ENCODE measurements at places on chromosomes 6 and 20. TPM values are rescaled to one million over a fixed set of nuclear protein-coding genes. Genes with fewer than 3 reads are reported as not detected.

Gene ADGRG6
- 10.6 TPM for total RNA-seq

- DNase-seq, result no peak
Measured at GRCh38 chr6:130577178-130577919, 211.5 kb downstream of the TMEM200A start.

Gene KCNK15
- 16.9 TPM for total RNA-seq

- no peak for DNase-seq
Measured at GRCh38 chr6:17419189-17419575, 25.8 kb downstream of the CAP2 start.

Gene NRN1
- 0.31 TPM for total RNA-seq

GRCh38 chr6:134714113-134714512 lies 235.8 kb downstream of the ALDH8A1 start:
- DNase-seq, result no peak

DNA sequence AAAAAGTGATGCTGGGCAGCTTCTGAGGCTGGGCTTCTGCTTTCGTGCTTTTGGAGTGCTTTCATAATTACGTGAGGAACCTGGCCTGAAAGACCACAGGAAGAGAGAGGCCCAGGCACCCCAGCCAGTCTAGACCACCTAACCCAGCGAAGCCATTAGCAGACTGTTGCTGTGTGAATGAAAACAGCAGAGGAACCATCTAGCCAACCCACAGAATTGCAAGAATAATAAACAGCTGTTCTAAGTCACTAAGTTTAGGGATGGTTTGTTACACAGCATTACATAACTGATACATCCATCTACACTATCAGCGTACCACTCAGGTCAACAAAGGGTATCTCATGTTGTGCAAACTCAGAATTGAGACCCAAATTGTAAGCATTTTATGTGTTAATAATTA lies 34.5 kb downstream of the FGD2 start:
- no peak for DNase-seq

- DNase-seq, result no peak
Measured at GRCh38 chr20:5489601-5490000, 172.8 kb upstream of the PROKR2 start.

Gene TNFRSF6B
- 30.5 TPM for total RNA-seq
